ENCODE measurements at places on chromosomes 13 and 19. TPM values are rescaled to one million over a fixed set of nuclear protein-coding genes. Genes with fewer than 3 reads are reported as not detected.
A peak's percentile ranks its signal among the peaks of the same experiment; 100 is the strongest.

GRCh38 chr13:46062185-46062584 lies 9.6 kb upstream of the ZC3H13 start:
- DNase-seq: no peak

Gene CEACAM8
- polyA plus RNA-seq: 0.70 TPM

DNA sequence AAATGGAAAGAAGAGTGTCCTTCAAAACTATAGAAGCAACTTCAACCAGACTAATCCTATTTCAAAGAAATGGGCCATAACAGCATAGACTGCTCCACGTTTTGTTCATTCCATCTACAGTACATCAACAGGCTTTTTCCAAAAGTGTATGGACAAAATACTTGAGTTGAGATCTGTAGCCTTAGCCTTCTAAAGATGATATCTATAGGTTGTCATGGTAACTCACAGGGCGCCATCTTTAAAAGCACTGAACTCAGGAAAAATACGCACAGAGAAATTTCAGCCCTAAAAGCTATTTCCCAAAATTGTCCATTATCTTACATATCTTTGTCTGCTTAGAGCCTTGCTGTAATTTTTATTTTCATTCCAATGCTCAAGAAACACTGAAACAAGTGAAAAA lies 439.4 kb upstream of the NBEA start:
- DNase-seq: no peak

- DNase-seq: no peak
These were observed 390.9 kb downstream of the TBC1D4 start for GRCh38 chr13:75090872-75091615.

DNA sequence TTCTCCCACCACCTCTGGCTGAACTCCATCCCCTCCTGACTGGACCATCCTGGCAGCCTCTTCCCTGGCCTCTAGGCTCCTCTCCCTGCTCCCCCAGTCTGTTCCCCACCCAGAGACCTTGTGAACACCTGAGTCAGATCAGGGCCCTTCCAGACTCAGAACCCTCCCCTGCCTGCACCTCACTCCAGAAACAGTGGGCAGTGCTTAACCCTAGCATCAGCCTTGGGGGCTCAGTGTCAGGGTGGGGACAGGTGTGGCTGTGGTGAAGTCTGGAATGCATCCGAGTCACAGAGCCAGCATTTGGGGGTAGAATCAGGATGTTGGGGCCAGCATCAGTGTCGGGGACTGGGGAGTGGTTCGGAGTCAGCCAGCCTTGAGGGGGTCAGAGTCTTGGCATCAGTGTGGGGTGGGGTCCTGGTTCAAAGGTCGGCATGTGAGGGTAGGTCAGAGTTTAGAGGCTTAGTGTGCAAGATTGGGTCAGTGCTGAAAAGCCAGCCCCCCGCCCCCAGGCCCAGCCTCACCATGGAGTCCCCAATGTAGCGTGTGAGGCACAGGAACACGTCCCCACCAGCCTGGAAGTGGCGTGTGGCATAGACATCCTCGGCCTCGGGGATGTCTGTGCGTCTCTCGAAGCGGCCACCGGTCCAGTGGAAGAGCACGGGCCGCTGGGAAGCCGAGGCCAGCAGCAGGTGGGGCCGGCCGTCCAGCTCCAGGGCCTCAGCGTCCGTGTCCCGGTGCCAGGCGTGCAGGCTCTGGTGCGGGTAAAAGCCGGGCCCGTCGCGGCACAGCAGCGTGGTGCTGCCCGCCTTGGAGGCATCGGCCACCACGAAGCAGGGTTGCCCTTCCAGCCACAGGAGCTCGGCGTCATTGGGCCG lies 8.9 kb downstream of the LGI4 start:
- no peak for DNase-seq

GRCh38 chr19:34261334-34262109 lies 7.2 kb downstream of the GARRE1 start:
- DNase-seq: no peak

Gene AMER2
- 0.50 TPM for polyA plus RNA-seq

Gene FLT3LG
- 7.0 TPM for polyA plus RNA-seq

Gene CYP4F2
- polyA plus RNA-seq: not detected

Gene RAX2
- not detected for polyA plus RNA-seq

Gene CFAP97D2
- 1.0 TPM for polyA plus RNA-seq

- DNase-seq: no peak
These were observed 420.4 kb downstream of the EFNB2 start for GRCh38 chr13:106115081-106115480.

DNA sequence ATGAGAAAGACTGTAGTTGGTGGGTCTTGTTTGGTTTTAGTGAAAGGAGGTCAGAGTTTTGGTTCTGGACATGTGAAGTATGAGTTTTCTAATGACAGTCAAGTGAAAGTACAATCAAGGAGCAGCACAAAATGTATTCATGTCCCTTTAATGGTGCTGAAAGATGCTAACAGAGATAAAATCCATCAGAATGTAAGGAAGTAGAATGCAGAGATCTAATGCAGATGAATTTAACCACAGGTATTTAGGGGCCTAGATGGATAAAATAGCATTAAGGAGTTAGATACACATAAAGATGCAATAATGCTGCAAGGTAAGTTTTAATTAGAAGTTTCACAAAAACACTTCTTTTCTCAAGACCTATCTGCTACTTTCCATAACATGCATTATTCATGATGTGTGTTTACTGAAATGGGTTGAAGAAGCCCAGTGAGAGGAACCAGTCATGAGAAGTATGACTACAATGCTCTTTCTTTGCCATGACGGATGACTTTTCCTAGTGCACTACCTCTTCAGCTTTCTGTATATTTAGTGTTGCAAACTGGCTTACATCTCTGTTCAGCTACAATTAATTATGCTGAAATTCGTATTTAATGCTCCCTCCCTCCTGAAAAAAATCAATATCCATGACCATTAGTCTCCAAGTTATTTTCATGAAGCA lies 222.9 kb upstream of the HTR2A start:
- DNase-seq: no peak

DNA sequence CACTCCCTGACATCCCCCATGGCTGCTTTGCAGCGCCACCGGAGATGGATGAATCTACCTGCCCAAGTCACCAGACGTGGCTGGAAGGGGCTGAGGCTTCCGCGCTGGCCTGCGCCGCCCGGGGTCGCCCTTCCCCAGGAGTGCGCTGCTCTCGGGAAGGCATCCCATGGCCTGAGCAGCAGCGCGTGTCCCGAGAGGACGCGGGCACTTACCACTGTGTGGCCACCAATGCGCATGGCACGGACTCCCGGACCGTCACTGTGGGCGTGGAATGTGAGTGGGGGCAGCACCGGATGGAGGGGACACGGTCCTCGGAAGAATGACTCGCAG lies 4.6 kb downstream of the ICAM5 start:
- peak; percentile 80 for DNase-seq

Data from left lung (tissue), 14 donors.